Cardiac septum (tissue), 1 donor: ENCODE measurements at places on chromosomes 1 and 21. TPM values are rescaled to one million over a fixed set of nuclear protein-coding genes. Genes with fewer than 3 reads are reported as not detected.
A peak's percentile ranks its signal among the peaks of the same experiment; 100 is the strongest.

The RNPC3 gene
- 26.2 TPM for total RNA-seq

The NEXN gene
- total RNA-seq = 532 TPM

The GRIK3 gene
- 0.08 TPM for total RNA-seq

The ETV3L gene
- not detected for total RNA-seq

The EPHA2 gene
- 26.1 TPM for total RNA-seq

The NHLH1 gene
- not detected for total RNA-seq

The TSHB gene
- total RNA-seq = not detected

The KCTD3 gene
- 15.7 TPM for total RNA-seq

The OR2M3 gene
- not detected for total RNA-seq

The CD1B gene
- total RNA-seq = not detected

The CRYBG2 gene
- not detected for total RNA-seq

DNA sequence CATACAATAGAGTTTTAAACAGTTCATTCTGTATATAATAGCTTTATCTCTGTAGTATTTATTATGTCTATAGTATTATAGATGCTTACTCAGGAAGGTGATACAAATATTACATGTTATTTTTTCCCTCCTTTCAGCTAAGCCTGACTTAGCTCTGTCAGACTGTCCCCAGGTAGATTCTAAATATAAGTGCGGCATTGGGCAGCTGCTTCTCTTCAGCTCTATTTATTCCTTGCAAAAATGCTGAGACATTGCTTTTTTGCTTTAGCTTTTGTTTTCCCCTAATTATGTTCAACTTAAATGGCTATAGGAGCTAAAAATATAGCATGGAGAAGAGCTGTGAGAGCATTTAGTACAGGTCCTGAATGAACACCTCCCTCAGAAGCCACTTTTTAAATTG lies 203.2 kb upstream of the BEND5 start:
- no peak for DNase-seq

DNA sequence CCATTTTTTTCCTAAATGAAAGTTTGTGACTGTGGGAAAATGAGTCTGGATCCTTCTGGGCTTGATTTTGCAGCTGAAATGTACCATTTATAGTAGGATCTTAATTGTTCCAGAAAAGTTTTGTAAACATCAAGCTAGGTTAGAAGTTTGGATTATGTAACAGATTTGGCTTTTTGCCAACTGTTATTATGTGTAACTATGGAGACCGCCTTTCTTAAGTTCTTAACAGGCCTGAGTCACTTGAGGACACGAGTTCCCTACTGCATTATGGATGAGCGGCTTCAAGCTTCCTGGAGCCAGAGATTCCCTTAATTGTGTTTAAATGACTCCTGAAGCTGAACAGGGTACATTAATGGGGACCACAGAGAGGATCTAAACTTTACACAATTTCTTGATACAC lies 22.2 kb downstream of the SLC25A33 start:
- DNase-seq = no peak

DNA sequence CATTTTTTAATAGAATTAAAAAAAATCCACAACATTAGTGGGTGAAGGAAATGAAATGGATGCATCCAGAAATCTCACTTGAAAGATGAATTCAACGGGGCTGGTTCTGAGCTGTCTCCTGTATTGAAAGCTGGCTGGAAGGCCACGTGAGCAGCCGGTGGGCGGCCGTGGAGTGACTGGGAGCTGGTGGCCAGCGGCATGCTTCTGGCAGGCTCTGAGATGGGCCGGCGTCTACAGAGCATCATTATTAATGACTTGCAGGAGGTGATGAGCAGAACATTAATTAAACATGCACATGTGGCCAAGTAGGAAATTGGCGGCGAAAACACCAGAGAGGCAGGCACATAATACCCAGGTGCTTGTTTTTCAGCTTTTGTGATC lies 115.6 kb upstream of the LMO4 start:
- no peak for DNase-seq

GRCh38 chr1:54885237-54885679 lies 1.7 kb downstream of the DHCR24 start:
- DNase-seq = no peak

DNA sequence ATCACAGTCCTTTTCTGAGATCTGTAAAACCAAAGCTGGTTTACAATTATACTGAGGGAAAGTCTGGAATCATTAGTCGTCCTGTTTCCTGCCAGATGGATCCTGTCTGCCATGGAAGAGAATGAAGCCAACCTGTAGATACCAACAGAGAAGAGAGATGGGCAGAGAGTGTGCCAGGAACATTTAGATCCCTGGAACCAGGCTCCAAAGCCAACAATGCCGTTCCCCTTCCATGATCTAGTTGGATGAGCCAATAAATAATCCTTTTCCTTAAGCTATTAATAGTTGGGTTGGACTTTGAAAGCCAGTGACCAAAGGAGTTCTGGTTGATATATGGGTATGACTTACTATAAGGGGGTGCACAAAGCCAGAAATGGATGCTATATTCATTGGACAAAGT lies 15.0 kb downstream of the CAPN8 start:
- DNase-seq = no peak

GRCh38 chr1:2095394-2095793 lies 45.2 kb downstream of the PRKCZ start:
- no peak for DNase-seq

- no peak for DNase-seq
Measured at GRCh38 chr1:55302972-55303371, 87.8 kb upstream of the USP24 start.

DNA sequence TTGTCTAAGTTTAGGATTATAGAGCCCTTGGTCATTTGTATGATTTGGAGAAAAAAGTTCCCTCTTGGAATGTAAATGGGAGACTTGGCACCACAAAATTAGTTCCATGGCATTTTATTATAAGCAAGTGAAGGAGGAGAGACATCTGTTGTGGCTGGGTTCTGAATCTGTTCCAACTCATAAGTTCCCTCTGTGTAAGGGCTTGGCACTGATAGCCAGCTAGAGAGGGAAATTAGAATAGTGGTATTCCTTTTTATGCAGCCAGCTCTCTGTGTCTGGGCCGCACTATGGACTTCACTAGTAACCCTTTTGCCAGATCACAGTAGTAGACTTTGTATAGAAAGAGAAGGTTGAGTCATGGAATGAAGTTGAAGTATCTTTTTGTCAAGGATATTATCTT lies 31.1 kb downstream of the GNAI3 start:
- no peak for DNase-seq

DNA sequence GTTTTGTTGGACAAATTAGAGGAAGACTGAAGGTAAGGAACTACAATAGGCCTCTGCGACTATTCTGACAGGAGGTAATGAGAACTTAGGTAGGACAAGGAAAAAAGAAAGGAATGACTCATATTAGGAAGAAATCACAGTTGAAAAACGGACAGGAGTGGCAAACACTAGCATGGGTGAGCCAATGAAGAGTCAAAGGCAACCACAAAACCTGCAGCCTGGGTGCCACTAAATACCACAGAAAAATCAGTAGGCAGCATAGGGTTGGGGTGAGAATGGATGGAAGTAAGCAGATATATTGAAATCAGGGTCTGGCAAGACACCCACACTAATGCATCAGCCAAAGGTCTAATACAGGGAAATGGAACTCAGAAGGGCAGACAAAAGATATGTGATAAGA lies 10.0 kb downstream of the RBM34 start:
- no peak for DNase-seq

DNA sequence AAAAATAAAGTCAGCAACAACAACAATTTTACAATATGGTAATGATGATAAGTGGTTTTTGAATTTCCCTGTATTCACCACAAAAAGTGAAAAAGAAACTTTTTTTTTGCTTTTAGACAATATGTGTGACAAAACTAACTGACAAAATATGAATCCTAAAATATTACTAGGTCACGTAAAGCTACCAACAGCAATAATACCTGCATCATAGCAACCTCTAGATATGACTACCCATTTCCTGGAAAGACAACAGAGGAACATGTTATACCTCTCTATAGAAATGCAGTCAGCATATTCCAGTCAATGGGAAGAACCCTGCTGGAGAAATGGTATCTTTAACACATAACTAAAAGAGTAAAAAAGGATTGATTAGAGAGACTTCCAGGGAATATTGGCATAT lies 73.7 kb downstream of the PDE4B start:
- no peak for DNase-seq

GRCh38 chr1:78408192-78408591 lies 82.6 kb upstream of the PTGFR start:
- DNase-seq = no peak

DNA sequence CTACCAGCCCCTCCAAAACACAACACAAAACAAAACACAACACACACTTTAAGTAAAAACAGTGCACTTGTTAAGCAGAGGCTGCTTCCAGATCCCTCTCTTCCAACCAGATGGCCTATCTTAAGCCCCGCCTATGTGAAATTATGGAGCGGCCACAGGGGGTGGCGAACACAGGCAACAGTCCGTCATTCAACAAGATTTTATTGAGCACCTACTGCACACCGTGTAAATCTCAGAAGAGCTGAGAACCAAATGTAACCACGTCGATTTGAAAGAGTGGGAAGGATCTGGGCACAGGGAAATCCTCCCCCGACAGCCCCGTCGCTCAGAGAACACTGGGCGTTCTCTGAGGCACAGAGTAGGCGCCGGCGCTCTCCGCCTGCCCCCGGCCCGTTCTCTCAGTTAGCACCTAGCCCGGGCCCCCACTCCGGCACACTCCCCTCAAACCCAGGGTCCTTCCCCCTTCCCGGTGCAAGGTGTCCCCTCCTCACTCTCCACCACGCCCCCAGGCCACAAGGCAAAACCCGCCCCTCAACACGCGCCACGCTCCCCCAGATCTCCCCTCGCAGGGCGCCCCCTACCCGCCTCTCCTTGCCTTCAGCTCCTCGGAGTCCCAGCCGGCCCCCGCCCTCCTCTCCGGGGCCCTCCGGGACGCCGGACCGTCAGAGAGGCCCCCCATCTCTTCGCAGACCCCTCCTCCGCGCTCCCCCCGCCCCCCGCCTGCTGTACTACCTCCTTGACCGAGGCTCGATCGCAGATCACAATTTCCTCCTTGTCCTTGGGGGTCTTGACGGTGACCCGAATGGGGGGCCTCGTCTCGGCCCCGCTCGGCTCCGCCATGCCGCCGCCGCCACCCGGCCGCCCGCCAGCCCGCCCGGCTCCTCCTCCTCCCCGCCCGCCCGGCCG lies 483 bp downstream of the UBQLN4 start:
- no peak for DNase-seq

DNA sequence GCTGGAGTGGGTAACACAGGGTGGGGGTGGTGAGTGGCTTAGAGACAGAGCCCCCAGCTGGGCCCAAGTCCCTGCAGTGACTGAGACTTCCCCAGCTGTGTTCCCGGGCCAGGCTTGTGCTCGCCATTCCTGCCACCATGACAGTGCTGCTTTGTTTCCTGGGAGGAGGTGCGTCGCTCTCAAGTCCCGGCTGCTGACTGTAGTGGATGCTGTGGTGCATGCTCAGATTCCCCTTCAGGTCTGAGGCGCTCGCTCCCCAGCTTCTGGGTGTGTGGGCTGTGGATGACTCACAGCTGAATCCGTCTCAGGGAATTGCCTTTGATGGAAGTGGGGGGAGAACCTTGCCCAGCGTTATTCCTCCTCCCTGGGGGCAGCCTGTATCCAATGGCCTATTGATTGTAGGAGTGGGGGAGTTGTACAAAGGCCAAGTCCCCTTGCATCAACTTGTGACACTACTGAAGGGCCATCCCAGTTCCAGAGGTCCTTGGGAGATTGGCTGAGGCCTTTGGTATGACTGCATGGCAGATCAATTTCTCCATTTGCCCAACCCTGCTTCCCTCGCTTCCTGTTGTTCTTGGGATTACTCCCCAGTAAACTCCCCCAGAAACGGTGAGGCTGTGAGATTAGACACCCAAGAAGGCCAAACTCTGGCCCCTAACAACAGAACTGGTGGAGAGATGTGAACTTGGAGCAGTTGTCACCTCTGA lies 17.8 kb upstream of the POU3F1 start:
- DNase-seq = no peak

DNA sequence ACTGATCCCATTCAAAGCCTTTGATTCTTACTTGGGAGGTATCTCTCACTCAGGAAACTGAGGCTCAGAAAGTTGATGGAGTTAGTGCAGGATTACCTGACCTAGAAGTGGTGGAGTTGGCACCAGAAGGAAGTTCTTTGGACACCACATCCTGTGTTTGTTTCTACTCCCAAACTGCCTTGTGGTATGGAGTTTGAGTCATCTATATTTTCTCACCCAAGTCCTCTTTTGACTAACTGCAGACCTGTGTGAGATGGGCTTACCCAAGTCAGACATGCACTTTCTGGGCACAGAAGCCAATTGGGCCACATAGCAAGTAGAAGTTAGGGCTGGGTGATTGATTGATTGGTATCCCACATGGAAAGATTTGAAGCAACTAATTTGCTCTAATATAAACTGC lies 36.1 kb downstream of the FGGY start:
- DNase-seq = no peak

- no peak for DNase-seq
Measured at GRCh38 chr1:116772648-116773045, 18.4 kb downstream of the CD2 start.

- no peak for DNase-seq
Measured at GRCh38 chr1:71667216-71667615, 586.4 kb upstream of the ZRANB2 start.

GRCh38 chr1:208405014-208405413 lies 160.8 kb upstream of the PLXNA2 start:
- DNase-seq = no peak

- no peak for DNase-seq
Measured at GRCh38 chr21:14058566-14058965, 152.2 kb downstream of the LIPI start.

DNA sequence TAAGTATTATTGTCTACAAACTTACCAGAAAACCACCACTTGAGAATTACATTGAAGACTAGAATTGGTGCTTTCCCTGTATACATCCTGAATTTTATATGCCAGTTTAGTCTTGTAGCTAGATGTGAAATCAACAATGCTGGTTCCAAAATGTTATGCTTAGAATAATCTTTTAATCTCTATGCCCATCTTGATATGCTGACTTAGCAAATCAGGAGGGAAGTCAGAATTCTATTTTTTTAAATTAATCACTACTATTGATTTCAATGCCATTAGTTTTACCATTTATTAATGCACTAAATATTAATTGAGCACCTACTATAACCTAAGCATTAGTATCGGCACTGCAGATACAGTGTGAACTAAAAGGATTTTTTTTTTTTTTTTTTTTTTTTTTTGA lies 641.6 kb upstream of the ADGRL4 start:
- DNase-seq = no peak

- no peak for DNase-seq
Measured at GRCh38 chr1:172359491-172359999, 60.9 kb upstream of the C1orf105 start.

- DNase-seq = peak; percentile 80
Measured at GRCh38 chr1:248872752-248873408, 14.0 kb upstream of the ZNF692 start.

DNA sequence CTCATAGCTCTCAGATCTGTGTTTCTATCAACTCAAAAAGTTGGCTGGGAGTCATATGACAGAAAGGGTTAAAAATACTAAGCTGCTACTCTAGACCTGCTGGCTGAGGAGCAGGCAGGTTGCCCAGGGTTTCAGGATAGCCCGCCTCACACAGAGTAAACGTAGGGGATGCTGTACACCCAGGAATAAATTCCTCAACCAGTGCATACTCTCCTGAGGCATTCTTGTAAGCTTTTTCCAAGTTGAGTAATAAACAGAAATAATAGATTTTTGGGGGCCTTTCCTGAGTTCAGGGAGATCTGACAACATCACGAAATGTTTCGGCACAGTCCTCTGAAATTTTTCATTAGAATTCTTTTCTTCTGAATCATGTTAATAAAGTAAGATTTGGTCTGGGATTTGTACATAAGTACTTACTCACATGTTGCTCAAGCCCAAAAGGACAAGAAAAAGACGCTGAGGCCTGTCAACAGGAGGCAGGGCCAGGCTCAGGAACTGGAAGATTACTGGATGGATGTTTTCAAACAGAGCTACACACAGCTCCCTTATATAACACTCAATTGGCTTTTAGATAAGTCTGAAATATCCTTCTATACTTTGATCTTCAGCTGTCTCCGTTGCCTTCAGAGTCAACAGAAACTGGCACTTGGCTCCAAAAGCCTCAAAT lies 41.0 kb downstream of the TGFBR3 start:
- DNase-seq = no peak
